Activated gamma-delta T cell (primary cell): ENCODE measurements at places on chromosomes 11 and 22.

GRCh38 chr11:31521497-31522150 is 12.1 kb downstream of the ELP4 start:
- DNase-seq = no peak

GRCh38 chr22:47631571-47632102 is 869.2 kb downstream of the TBC1D22A start:
- DNase-seq = no peak

- no peak for DNase-seq
Measured at GRCh38 chr11:1793081-1793480, 29.4 kb upstream of the CTSD start.

DNA sequence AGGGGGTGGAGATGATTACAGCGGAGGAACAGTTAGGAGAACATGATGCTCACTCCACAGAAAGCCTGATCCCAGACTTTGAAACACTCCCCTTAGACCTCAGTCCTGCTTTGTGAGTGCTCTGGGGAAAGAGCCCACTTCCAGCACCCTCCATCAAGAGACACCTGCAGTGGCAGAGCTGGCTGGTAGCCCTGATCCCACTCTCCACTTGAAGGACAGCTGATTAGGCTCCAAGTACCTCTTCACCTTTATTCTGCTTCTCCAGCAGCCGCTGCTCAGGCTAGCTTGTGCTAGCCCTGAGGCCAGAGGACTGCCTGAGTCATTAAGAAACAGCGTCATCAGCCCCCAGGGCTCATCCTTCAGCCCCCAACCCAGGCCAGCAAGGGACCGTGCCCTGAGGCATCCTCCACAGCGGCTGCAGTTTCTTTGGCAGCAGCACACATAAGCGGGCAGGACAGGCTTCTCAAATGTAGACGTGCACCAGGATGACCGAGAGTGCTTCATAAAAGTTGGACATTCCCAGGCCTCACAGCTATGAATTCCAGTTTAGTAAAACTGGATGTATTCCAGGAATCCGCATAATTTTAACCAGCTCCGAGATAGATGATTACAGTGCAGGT is 146.0 kb upstream of the TBCEL start:
- DNase-seq = no peak

DNA sequence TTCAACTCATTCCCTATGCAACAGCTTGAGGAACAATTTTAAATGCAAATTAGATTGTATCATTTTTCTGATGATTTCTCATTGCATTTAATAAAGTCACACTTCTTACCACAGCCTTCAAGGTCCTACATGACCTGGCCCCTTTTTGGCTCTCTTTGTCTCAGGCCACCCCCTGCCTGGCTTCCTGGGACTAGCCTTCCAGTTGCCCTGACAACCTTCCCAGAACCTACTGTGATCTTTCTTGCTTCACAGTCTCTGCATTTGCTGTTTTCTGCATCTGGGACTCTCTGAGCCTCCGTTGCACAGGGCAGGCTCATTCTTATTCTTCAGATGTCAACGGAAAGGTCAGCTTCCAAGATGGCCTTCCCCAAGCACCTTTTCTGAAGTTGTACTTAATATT is 12.9 kb downstream of the APLNR start:
- no peak for DNase-seq
